A673 (cell line): ENCODE measurements at places on chromosomes 12 and 14. TPM values are rescaled to one million over a fixed set of nuclear protein-coding genes. Genes with fewer than 3 reads are reported as not detected.

DNA sequence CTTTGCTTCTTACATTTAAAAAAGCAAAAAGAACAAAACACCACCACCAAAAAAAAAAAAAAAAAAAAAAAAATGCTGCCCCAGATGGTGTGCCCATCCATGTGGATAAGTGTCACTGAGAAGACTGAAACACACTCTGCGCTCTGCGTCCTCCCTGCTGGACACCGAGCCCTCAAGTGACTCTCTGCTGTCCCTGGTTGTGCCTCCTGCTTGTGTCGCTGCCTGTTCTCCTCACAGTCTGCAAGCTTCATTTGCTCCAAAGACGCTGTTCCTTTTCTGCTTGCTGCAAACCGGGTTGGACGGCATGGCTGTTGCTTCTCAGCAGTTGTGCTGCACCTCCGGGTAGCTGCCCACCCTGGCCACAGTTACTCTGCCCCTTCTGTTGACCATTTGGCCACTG lies 276.2 kb upstream of the ATP2B1 start:
- DNase-seq, result no peak

- DNase-seq, result peak; percentile 61
Measured at GRCh38 chr12:120538281-120539156, 4.4 kb downstream of the RNF10 start.

DNA sequence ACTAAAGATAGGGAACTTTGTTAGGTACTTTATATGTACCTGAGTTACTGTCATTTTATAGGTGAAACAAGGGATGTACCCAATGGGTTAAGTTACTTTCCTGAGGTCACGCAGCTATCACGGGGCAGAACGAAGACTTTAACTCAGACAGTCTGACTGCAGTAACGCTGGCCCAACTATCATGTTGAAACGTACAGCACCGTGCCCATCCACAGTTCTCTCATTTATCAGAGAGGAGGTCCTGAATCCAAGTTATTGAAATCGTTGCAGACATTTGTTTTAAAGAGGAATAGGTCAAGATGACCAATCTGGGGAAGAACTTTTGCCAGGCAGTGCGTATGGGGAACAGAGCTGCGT lies 587 bp upstream of the C12orf75 start:
- no peak for DNase-seq

CHGA gene
- 12.7 and 14.8 TPM in 2 replicates for total RNA-seq

FAM181A gene
- not detected in 2 replicates for total RNA-seq

RARG gene
- total RNA-seq, result 14.0 and 20.3 TPM in 2 replicates

PPP1CC gene
- 268 and 274 TPM in 2 replicates for total RNA-seq

GRCh38 chr14:99075061-99075460 lies 196.9 kb downstream of the BCL11B start:
- peak; percentile 6 for DNase-seq

GRCh38 chr14:50301914-50302313 lies 10.1 kb downstream of the L2HGDH start:
- no peak for DNase-seq

GRCh38 chr12:100372853-100373640 lies 16.2 kb downstream of the SLC17A8 start:
- DNase-seq, result peak; percentile 19

DNA sequence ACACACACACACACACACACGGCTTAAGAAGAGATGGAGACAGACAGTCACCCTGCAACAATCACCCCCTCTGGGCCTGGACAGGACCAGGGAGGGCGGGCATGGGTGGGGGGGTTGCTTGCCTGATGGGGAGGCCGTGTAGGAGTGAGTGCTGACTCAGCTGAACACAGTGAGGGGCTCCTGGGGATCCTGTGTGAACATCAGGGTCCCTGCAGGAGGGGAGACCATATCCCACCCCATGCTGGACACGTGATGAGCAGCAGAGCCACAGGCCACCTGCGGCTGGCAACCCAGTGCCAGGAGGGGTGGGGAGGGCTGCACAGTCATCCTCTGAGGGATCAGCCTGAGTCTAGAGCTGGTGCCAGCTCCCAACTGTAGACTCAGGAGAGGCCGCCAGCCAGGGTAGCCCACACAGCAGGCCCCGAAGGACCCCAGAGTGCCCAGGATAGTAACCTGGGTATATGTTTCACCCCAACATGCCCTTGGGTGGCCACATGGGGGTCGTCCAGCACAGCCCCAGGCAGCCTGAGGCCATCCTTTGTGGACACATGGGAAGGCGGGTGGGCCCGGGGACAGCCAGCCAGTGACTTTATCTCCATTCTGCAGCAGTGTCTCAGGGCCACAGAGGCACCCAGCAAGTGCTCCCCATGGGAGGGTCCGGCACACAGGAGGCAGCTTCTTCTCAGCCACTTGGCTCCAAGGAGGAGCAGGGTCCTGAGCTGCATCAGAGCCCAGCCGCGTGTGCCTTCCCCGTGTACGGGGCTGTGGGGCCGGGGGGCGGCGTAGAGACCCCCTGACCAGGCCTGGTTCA lies 73.7 kb upstream of the SFSWAP start:
- DNase-seq, result no peak

DNA sequence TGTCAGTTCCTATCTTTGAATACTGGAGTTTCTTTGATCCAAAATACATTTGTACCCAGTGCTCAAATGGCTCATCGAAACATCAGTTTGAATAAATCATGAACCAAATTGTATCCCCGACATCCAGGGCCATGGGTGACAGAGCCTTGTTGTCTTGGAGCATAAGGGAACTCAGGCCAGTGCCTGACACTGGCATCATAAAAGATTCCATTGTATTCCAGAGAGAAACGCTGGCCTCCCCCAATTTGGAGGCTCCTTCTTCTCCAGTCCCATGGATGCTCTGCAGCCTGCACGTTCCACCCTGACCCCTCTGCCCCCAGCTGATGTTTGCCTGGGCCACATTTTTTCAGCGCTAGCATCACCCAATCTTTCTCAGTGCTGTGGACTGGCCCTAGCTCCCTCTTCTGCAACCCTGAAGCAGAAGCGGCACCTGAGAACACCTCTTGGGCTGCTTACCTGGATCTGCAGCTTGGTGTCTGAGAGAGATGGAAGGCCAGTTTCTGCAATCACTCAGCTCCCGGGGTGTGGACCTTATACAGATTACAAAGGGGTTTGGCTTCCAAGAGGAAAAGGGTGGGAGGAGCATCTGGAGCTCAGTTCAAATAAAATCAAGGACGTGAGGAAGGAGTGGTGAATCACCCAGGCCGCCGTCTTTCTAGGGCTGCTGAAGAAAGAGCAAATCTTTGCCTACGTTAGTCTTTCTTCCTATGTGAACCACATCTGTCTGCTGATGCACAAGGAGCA lies at the start of gene RNASE1:
Gene RNASE1 (minus strand): TSS at position 504 of the 744 bp plus-strand sequence. CDS start 776 bp downstream, outside the sequence.
- DNase-seq, result no peak

- no peak for DNase-seq
Measured at GRCh38 chr12:68297929-68298328, 34.2 kb downstream of the MDM1 start.

GRCh38 chr12:70719672-70720420 lies 82.6 kb upstream of the PTPRB start:
- peak; percentile 58 for DNase-seq
